Right renal cortex interstitium (tissue), 3 donors: ENCODE measurements at places on chromosomes 5 and 9. TPM values are rescaled to one million over a fixed set of nuclear protein-coding genes. Genes with fewer than 3 reads are reported as not detected.

GRCh38 chr9:128916204-128916603 is 4.6 kb upstream of the PHYHD1 start:
- no peak for DNase-seq

- no peak for DNase-seq
These were observed 35.4 kb upstream of the GNPDA1 start for GRCh38 chr5:142048272-142048671.

GRCh38 chr9:326667-327066 is 112.0 kb downstream of the DOCK8 start:
- no peak for DNase-seq

ARL10 gene
- 10.0 TPM for polyA plus RNA-seq

DNA sequence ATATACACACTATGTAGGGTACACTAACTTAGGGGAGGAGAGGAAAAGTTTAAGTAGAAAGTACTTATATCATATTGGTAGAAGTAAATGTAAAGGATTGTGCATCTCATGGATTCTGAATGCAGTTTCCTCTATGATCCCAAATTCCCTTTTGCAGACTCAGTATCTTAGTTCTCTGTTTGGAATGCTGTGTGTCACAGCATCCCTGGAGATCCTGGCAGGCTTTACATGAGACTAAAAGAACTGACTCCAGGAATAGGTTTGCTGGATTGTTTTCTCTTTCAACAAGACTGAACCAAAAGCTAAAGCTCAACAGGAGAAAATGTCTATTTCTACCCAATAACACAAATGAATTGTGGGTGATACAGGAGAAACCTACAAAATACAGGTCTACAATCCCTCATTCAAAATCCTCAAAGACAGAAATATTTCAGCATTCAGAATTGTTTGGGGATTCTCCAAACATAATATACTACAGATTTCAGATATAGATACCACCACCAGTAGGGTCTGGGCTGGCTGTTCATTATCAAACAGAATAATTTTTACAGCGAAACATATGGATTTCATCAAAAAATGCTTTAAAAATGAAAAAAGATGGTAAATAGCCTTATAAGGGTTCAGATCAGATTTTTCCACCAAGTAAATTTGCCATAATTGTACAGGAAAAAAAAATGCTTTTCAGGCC is 324.7 kb upstream of the GRAMD2B start:
- no peak for DNase-seq

DNA sequence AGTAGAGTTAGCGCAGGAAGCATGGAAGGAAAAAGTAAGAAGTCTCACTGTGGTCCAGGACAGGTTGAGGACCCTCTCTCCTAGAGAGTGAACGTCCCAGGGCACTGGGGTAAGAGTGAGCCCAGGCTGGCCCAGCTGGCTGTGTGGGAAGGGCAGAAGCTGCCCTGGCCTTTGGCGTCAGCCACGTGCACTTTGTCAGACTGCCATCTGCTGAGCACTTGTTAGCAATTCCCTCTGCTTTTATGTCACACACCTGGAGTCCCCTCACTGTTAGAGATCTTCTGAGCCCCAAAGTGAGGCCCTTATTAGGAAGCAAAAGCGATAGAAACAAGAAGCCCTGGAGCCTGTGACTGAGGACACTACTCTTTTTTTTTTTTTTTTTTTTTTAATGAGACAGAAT is 79.1 kb downstream of the UGCG start:
- DNase-seq: no peak

GRCh38 chr5:175321927-175322532 is 122.0 kb downstream of the DRD1 start:
- DNase-seq: peak; percentile 55

GRCh38 chr5:14186059-14186830 is 43.1 kb downstream of the TRIO start:
- no peak for DNase-seq

CBY3 gene
- 0.28 TPM for polyA plus RNA-seq

CDC20B gene
- polyA plus RNA-seq: 0.69 TPM
